ENCODE measurements at places on chromosomes 12 and 14. TPM values are rescaled to one million over a fixed set of nuclear protein-coding genes. Genes with fewer than 3 reads are reported as not detected.

TAS2R30 gene
- total RNA-seq = 4.4 TPM

- no peak for DNase-seq
Observed at GRCh38 chr12:4985820-4986219, 57.9 kb upstream of the KCNA5 start.

DNA sequence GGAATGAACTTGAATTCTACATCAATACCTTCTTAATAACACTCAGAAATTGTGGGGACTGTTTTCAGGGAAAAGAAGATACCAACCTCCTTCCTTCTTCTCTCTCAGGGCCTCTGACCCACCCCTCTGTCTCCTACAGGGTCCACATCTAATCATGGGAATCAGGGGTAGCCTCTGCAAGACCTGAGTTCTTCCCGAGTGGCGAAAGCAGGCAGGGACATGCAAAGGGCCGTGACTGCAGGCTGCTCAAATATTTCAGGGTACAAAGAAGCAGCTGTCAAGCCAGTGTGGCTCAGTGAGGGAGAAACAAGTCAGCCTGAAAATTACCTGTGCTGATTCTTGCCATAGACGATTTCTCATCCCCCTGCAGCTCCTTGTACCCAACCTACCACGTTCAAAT lies 123.1 kb upstream of the PARP11 start:
- no peak for DNase-seq

- no peak for DNase-seq
Observed at GRCh38 chr14:54451121-54451601, 10.0 kb upstream of the CNIH1 start.
